Amniotic epithelial cell (primary cell): ENCODE measurements at places on chromosomes 16 and 17.

DNA sequence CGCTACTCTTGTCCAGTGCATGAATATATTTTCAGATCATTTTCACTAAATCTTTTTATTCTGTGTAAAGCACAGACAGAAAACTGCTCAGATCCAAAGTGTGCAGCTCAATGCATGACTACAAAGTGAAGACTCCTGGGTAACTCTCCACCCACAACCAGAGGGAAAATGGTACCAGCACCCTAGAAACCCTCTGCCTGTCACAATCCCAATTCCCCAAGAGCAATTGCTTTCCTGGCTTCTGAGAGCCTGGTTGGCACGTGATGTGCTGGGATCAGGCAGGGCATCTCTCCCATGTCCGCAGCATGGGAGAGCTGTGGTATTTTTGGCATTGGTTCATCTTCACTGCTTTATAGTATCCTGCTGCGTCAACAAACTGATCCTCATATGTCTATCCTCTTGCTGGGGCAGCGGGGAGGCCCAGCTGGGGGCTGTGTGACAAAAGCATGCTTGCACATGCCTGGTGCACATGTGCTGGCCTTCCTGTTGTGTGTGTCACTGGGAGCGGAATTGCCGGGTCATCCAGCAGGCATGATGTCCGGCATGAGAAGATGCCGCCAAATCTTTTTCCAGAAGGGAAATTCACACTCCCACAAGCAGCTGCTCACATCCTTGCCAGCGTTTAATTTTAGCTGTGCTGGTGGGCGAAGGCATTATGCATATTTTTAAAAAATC, 278.9 kb upstream of the FOXF1 start:
- no peak for DNase-seq

- DNase-seq, result peak; percentile 94
Observed at GRCh38 chr17:80984749-80985148, 6.9 kb upstream of the CHMP6 start.

DNA sequence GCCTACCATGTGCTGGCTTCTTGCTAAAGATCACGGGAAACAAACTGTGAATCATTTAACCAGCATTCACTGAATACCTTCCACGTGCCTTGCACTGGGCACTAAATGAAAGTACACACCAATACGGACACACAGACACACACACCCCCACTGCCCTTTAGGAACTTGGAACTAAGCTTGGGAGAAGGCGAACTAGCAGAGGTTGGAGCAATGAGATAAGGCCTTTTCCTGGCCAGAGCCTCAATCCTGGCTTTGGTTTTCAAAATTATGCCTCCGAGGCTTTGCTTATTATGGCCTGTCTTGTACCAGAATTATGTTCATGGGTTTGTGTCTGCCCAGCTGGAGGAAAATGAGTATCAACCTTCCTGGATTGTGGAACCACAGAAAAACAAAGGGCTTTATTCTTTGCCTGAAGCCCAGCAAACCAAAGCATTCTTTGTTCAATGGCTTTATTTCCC, 32.3 kb downstream of the CPPED1 start:
- peak; percentile 58 for DNase-seq

DNA sequence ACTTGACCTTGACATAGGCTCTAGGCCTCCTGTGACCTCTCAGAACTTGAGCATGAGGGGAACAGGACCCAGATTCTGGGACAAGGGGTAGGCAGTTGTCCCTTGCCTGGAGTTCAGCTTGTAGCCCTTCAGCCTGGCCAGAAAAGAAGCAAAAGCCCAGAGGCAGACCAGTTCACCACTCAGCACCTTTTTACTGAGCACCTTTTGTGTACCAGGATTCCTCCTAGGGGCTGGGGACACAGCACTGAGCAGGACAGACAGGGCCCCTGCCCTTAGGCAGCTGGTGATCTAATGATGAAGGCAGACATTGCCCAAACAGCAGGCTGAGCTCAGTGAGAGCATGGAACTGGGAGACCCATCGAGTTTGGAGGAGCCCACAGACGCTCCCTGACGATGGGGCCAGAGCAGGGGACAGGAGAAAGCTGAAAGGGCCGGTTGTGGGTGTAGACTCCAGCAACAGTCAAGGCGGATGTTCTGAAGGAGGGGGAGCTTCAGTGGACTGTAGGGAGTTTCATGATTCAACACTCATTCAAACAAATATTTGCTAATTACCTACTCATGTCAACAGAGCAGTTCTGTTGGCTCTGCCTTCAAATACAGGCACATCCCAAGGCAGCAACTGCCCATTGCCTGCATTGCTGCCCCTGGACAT, 32.0 kb downstream of the SBK1 start:
- DNase-seq, result no peak

- no peak for DNase-seq
Observed at GRCh38 chr17:1742371-1743087, at the start of gene SERPINF2. TSS of gene SERPINF2 (plus strand) at chr17:1742871. CDS start at chr17:1744996, 2,125 bp downstream.
